ENCODE measurements at places on chromosomes 5 and 9.

GRCh38 chr5:181187500-181188213 lies 17.3 kb downstream of the TRIM7 start:
- peak; percentile 60 for DNase-seq

GRCh38 chr9:112571624-112572355 lies 85.2 kb downstream of the KIAA1958 start:
- no peak for DNase-seq

DNA sequence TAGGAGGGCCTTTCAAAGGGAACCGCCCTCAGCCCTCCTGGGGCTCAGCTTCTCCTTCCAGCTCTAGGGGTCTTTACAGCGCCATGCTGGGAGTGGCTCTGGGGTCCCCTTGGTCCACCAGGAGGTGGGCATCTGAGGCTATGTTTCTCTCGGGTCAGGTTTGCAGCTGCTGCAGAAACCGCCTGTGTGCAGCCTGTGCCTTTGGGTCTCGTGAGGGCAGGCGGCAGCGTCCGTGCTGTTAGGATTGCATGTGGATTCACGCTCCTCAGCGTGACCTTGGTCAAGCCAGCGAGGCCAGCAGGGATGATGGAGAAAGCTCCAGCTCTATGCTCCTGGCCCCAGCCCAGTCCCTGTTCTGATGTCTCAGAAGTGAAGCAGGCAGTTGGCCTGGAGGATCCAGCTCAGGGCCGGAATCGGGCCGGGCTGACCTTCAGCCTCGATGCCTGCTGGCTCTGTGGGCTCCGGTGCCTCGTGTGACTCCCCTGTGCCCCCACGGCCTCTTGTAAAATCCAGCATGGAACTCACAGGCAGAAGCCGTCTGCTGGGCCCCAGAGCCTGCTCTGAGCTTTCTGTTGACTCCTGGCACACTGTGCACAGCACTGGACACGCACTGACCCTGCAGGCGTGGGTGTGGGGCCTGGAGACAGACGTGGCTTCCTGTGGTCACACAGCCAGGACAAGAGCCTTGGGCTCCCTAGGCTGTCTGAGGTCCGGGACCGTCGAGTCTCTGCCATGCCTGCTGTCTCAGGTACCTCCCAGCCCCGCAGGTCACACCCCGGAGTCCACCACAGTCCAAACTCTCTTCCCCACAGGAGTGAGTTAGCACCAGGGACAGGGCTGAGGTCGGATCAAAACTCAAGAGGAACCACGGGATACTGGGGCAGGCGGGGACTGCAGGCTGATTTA lies 54.3 kb downstream of the TRIP13 start:
- no peak for DNase-seq

DNA sequence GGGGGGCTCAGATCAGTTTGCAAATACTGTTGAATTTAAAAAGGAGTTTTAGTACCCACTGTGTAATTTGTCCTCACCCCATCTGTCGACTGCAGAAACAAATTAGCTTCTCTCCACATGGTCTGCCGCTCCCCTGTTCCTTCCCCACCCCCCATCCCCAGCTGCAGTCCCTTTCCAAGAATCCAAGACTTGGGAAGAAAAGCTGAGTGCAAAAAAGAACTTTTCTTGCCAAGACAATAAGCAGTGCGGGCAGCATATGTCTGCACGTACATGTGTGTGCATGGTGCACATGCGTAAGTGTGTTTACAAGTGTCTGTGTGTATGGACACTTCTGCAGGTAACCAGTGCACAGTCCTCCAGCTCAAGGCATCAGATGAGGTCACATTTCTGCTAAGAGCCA lies 125.7 kb upstream of the SMIM23 start:
- no peak for DNase-seq

DNA sequence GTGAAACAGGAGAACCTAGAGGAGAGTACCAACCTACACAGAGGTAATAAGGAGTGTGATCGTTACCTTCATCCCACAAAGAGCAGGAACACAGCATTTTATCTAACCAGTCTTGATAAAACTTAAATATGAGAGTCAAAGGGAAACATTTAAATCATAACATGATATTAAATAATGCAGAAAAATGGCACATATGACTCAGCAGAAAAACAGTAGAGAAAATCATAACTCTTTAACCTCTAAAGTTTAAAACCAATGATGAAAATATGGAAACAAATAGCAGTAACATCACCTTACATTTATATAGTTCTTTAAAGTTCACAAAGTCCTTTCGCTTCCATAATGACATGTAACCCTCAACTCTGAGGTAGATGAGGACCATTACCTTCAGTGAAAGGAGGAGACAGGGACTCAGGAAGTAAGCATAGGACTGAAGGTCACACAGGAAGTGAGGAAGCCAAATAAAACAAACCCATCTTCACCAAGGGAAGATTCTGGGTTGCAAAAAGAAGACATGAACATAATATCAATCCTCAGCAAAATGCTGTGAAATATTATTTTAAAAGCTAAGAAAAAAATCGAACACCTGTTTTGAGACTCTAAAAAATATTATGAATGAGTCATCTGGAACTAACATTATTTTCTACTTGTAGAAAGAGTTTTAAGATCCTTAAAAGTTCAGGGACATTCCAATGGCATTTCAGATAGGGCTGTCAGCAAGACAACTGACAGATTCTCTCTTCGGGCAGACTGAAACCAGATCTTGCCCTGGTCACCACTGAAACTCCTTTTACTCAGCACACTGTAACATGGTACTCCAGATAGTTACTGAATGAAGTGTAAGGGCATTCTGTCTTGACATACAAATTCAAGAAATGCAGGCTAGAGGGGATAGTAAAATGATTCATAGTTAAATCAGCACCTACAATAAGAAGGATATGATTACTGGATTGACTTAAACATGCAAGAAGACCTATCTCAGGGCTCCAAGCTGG lies 148.5 kb downstream of the EPB41L4A start:
- no peak for DNase-seq

- DNase-seq: no peak
These were observed 2.0 kb downstream of the AK1 start for GRCh38 chr9:127875306-127875966.

- peak; percentile 27 for DNase-seq
These were observed 1.6 kb downstream of the CSNK1A1 start for GRCh38 chr5:149549461-149550267.

- no peak for DNase-seq
These were observed 463.3 kb downstream of the IRX1 start for GRCh38 chr5:4058899-4059298.

GRCh38 chr5:64947031-64947430 lies 178.3 kb downstream of the CWC27 start:
- DNase-seq: no peak

DNA sequence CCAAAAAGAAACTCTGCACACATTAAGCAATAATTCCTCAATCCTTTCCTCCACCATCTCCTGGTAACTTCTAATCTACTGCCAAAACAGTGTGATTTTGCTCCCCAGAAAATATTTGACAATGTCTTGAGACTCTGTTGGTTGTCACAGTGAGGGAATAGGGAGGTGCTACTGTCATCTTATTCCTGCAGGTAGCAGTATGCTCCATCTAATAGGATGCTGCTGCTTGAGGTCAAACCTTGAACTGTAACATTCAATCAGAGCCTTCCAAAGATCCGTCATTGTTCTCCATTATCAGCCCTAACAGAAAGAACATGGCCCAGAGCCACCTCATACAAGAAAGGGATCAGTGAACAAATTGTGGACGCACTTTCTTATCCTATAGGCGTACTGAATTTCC lies 514.7 kb upstream of the GRIN3A start:
- no peak for DNase-seq

- DNase-seq: no peak
These were observed 84.7 kb upstream of the TNFSF8 start for GRCh38 chr9:115015018-115015635.

- DNase-seq: no peak
These were observed 89.9 kb downstream of the DAB2IP start for GRCh38 chr9:121741228-121741918.

DNA sequence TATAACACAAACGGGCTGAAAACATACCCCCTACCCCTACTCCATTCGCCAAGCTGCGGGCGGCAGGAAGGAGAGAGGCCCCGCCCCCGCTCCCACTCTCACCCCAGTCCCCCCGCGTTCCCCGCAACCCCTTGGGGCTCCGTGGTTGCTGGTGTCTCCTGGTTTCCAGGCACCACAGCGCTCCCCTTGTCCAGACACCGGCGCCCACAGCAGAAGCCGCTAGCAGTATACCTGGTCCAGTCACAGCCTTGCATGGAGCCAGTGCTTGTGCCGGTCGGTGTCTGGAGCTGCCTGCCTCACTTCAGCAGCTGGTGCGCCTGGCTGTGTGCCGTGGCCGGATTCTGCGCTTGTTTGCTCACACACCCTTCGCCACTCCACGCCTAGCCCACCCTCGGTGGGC lies 240.5 kb upstream of the DAB2 start:
- DNase-seq: no peak

GRCh38 chr9:132594412-132594811 lies 12.0 kb downstream of the BARHL1 start:
- no peak for DNase-seq
